ENCODE measurements at places on chromosomes 4 and X.

- DNase-seq, result no peak
These were observed 3.9 kb upstream of the CHRNA9 start for GRCh38 chr4:40331101-40331745.

DNA sequence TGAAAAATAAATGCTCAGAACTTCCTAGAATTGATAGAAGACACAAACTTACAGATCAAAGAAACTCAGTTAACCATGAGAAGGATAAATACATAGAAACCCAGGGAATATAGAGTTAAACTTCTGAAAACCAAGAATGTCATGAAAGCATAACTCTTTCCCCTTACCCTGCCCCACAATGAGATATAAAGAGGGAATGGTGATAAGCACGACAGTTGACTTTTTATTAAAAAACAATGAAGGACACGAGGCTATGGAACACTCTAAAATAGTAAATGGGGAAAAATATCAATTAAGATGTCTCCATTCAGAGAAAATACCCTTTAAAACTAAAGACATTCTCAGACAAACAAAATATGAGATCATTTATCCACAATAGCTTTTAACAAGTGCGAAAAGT lies 154.7 kb downstream of the ANTXR2 start:
- no peak for DNase-seq

GRCh38 chrX:94492541-94492940 lies 818.5 kb downstream of the FAM133A start:
- no peak for DNase-seq

- no peak for DNase-seq
These were observed 31.3 kb downstream of the MID1 start for GRCh38 chrX:10589098-10589497.

DNA sequence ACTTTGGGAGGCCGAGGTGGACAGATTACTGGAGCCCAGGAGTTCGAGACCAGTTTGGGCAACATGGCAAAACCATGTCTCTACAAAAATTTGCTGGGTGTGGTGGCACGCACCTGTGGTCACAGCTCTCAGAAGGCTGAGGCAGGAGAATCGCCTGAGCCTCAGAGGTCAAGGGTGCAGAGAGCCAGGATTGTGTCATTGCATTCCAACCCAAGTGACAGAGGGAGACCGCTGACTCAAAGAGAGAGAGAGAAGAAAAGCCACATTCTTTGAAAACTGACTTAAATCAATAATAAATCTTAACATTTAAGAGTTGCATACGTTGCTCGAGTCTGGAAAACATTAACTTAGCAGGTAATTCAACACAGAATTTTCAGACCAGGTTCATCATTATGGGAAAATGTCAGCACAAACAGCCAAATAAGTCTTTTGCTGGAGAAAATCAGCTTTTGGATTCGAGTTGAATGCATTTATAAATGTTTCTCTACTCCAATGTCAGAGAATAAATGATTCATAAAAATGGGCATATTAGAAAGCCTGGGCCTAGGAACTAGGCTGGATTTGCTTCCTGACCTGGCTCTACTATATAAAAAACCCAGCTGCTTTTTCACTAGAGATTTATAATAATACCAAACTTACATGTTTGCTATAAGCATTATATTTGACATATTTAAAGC lies 68.3 kb upstream of the RBPJ start:
- no peak for DNase-seq
